ENCODE measurements at places on chromosomes 7 and 10. TPM values are rescaled to one million over a fixed set of nuclear protein-coding genes. Genes with fewer than 3 reads are reported as not detected.

DNA sequence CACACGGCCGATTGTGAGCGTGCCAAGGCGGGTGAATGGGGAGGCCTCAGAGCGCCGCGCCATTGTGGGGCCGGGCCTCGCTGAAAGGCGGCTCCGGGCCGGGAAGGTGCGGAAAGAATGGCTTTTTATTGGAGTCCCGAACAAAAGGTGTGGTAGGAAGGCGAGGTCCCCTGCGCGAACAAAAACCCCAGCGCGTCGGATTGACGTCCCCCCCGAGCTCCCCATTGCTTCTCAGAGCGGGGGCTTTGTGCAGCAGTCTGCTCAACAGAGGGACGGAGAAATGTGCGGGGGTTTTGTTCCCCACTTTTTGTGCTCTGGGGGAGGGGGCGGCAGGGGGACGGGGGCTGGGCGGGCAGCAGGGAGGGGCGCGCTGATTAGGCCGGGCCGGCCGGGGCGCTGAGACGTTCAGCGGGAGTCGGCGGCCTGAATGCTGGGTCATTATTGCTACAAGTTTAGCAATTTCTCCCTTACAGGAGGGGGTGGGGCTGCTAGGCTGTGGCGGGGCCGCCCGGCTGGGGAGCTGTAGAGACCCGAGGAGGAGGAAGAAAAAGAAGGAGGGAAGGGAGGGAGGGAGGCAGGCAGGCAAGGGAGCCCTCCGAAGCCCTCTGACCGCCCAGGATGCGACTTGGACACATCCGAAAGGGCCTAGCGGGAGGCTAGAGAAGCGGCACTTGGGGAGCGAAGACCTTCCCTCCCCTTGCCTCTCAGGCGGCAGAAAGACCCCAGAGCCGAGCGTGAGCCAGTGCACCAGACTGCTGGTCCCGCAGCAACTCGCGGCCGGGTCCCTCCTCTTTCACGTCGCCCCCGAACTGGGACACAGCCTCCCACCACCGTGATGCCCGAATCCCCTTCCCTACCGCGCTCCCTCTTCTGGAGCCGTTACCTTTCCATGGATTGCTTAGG lies 4.6 kb downstream of the NKX2-3 start:
- no peak for DNase-seq

DNA sequence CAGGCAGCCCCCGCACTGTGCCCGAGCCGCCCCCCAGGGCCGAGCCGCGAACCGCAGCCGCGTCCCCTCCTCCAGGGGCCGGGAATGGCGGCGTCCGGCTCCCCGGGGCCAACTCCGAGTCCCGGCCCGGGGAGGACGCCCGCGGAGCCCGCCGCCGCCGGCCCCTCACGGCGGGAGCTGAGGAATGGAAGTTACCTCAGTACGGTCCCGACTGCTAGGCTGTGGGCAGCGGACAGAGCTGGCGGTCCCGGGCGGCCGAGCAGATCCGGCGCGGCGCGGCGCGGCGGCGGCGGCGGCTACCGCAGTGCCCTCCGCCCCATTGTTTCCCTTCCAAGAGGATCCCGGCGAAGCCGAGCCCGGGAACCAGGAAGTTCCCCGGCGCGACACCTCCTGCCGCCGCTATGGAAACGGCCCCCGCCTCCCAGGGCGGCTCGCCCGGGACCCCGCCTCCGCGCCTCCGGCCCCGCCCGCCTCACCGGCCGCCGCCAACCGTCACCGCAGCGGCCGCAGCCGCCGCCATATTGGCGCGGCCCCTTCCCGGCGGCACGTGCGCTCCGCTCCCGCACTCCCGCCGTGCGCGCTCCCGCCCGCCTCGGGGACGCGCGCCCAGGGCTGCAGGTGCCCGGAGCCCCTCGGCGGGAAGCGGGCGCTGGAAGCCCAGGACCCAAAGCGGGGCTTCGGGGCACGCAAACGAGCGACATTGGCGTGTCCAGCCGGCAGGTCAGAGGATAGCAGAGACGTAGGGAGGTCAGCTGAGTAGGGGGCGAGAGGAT lies at the start of gene USP6NL:
Gene USP6NL (minus strand): TSS at position 403 of the 773 bp plus-strand sequence. CDS start 14,016 bp downstream, outside the sequence.
- DNase-seq, result peak; percentile 88

Gene STRA8
- polyA plus RNA-seq, result not detected

GRCh38 chr7:27170426-27171324 lies 3.4 kb downstream of the HOXA10 start:
- peak; percentile 65 for DNase-seq

DNA sequence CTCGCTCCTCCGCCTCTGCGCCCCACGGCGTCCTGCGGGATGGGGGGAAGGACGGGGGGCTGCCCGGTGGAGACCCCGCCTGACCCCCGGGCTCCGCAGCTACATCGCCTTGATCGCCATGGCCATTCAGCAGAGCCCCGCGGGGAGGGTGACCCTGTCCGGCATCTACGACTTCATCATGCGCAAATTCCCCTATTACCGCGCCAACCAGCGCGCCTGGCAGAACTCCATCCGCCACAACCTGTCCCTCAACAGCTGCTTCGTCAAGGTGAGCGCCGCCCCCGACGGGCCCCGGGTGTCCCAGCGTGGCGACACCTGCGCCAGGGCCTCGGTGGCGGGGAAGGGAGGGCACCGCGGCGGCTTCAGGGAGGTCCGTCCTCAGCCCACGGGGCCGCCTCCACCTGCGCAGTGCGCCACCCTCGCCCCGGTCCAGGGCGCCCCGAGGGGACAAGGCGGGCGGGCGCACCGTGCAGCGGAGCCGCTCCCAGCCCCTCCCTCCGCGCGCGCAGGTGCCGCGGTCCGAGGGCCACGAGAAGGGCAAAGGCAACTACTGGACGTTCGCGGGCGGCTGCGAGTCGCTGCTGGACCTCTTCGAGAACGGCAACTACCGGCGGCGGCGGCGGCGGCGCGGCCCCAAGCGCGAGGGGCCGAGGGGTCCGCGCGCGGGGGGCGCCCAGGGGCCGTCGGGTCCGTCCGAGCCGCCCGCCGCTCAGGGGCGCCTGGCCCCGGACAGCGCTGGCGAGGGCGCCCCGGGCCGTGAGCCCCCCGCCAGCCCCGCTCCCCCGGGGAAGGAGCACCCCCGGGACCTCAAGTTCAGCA lies 793 bp downstream of the FOXL3 start:
- no peak for DNase-seq

DNA sequence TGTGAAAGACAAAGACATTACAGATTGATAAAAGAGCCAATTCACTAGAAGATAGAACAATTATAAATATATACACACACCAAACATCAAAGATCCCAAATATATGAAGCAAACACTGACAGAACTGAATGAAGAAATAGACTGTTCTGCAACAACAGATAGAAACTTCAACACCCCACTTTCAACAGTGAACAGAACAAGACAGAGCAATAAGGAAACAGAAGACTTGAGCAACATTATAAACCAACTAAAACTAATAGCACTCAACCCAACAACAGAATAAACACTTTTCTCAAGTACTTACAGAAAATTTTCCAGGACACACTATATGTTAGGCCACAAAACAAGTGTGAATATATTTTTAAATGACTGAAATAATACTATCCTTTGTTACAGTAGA lies 10.9 kb downstream of the CDCA7L start:
- no peak for DNase-seq

DNA sequence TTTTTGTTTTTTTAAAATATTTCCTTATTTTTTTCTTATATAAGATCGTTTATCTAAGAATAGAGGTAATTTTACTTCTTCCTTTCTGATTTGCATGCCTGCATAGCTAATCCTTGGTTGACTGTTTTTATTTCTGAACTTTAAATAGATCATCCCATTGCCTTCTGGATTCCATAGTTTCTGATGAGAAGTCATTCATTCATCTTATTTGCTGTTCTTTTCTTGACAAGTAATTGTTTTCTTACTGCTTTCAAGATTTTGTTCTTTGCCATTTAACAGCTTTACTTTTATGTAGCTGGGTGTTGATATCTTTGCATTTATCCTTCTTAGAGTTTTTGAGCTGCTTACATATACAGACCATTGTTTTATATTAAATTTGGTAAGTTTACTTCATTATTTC lies 437.9 kb downstream of the SDK1 start:
- no peak for DNase-seq

GRCh38 chr7:69811476-69812308 lies 213.4 kb downstream of the AUTS2 start:
- no peak for DNase-seq

- no peak for DNase-seq
Measured at GRCh38 chr10:10500937-10501336, 516.7 kb upstream of the CELF2 start.

GRCh38 chr7:98163704-98164494 lies 47.3 kb upstream of the BHLHA15 start:
- DNase-seq, result peak; percentile 35

GRCh38 chr10:33012306-33012705 lies 54.3 kb upstream of the ITGB1 start:
- DNase-seq, result no peak

- DNase-seq, result peak; percentile 17
Measured at GRCh38 chr7:29508608-29509007, 55.0 kb upstream of the PRR15 start.

GRCh38 chr7:71843676-71844075 lies 568.5 kb downstream of the CALN1 start:
- no peak for DNase-seq

Gene LRRD1
- not detected for polyA plus RNA-seq
